ENCODE measurements at places on chromosomes 16 and 17.

- no peak for DNase-seq
These were observed 17.3 kb downstream of the SOCS3 start for GRCh38 chr17:78342449-78343186.

- DNase-seq, result no peak
These were observed 40.6 kb upstream of the HAS3 start for GRCh38 chr16:69064764-69065313.

DNA sequence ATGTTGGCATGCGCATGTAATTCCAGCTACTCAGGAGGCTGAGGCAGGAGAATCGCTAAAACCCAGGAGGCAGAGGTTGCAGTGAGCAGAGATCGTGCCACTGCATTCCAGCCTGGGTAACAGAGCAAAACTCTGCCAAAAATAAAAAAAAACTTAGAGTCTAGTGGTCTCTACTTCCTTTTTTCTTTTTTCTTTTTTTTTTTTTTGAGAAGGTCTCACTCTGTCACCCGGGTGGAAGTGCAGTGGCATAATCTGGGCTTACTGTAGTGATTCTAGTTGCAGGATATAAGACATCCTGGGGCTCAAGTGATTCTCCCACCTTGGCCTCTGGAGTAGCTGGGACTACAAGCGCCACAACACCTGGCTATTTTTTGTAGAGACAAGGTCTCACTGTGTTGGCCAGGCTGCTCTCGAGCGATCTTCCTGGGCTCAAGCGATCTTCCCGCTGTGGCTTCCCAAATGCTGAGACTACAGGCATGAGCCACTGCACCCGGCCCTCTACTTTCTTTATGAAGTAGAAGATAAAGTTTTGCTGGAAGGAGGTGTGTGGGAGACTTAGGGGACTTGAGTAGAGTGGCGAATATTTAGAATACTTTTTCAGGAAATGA, 47.9 kb upstream of the TAOK1 start:
- DNase-seq, result no peak

- DNase-seq, result no peak
These were observed 6.4 kb downstream of the CUEDC1 start for GRCh38 chr17:57948555-57949420.

GRCh38 chr17:50931144-50931908, 65.2 kb upstream of the TOB1 start:
- peak; percentile 43 for DNase-seq

DNA sequence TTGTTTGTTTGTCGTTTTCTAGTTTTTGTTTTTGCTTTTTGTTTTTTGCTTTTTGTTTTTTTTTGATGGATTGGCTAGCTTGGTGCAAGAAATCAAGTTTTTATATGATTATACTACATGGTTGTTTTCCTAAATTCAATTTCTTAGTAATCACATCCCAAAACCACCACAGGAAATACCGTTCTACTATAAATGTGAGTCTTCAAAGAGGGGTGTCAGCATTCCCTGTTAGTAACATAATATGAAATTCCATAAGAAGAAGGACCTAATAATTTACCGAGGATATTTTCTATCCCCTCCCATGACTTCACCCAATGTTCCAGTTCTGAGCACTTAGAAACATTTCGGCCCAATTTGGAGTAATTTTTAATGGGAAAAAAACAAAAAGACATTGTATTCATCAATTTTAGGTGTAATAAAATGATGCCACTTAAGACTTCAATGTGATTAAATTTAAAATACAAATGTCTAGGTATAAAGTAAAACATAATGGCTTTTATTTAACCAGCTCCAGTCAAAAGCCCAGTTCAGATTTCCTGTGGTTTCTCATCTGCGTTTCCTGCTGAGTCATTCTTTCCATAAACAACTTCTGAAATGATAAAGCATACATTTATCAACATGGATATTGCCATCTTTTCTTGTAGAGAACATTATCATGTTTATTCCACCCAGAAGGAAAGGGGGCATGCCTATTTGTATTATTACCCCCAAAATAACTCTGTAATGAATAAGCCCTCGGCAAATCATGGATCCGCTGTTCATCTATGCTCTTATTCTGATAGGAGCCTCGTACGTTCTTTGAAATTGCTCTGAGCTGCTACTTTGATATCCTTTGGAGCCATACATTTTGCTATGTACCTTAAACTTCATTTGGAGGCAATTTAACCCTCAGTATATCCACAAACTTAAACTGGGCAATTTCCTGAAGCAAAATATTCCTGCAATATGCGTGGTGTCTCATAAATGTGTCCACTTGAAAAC, 28.1 kb downstream of the HSBP1 start:
- DNase-seq, result no peak

DNA sequence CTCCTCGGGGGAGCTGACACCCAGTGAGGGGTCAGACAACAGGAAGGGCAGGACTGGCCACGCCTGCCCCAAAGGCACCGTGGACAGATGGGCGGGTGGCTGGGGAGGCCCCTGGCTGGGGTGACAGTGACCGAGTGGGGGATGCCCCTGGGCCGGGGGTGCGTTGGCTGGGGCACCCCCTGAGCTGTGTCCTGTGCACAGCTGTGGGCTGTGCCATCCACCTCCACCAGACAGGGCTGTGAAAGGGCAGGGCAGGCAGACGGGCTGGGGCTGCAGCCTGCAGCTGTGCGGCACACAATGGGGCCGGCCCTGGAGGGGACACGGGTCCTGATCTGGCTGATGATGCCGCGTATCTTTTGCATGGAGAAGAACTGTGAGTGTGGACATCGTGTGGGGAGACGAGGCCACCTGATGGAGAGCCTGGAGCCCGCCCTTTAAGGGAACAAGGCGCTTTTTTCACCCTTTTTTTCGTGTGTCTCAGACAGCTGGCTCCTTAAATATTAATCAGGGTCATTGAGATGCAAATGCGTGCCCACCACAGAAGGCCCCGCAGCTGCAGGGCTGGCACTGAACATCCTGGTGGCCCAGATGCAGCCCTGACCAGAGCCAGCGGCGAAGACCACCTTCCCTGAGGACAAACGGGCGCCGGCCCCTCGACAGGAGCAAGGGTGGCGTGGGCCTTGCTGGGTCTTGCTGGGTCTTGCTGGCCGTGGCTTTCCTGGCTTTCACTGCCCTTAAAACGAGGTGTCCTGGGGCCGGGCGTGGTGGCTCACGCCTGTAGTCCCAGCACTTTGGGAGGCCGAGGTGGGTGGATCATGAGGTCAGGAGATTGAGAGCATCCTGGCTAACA, 42.4 kb upstream of the GNG13 start:
- DNase-seq, result no peak

- DNase-seq, result no peak
These were observed 1.3 kb downstream of the PSMD12 start for GRCh38 chr17:67364847-67365737.

DNA sequence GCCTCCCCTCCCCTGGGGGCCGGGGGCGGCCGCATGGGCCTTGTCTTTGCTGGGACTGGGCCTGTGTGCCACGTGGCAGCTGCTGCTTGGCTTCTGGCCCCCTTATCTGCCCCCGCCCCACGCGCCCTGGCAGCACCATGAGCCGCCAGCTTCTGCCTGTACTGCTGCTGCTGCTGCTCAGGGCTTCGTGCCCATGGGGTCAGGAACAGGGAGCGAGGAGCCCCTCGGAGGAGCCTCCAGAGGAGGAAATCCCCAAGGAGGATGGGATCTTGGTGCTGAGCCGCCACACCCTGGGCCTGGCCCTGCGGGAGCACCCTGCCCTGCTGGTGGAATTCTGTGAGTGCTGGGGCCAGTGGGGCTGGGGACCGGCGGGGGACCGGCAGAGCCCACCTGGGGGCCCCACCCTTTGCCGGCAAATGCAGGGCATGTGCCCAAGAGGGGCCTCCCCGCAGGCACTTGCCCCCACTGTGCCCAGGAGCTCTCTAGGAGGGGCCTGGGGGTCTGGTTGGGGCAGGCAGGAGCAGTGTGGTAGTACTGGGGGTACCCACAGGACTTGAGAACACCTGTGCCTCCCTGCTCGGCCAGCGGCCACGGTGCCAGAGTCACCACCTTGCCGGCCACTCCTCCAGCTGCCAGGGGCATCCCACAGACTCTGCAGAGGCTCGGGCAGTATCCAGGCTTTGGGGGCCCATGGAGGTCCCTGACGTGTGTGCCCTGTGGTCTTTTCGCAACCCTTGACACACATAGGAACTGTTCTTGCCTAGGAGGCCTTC, at the start of gene PDIA2:
Gene PDIA2, plus strand, starts transcription at position 132 of the 773 bp plus-strand sequence. Its CDS starts 6 bp downstream, at position 138.
- no peak for DNase-seq

GRCh38 chr17:17141860-17142552, 64.1 kb downstream of the PLD6 start:
- peak; percentile 63 for DNase-seq

- DNase-seq, result no peak
These were observed 5.3 kb upstream of the MAP3K14 start for GRCh38 chr17:45322168-45322567.

- DNase-seq, result no peak
These were observed 35.8 kb upstream of the SNN start for GRCh38 chr16:11632455-11632939.

GRCh38 chr17:73390851-73391250, 79.0 kb upstream of the CDC42EP4 start:
- no peak for DNase-seq

GRCh38 chr17:79164913-79165695, 90.5 kb downstream of the ENGASE start:
- no peak for DNase-seq

DNA sequence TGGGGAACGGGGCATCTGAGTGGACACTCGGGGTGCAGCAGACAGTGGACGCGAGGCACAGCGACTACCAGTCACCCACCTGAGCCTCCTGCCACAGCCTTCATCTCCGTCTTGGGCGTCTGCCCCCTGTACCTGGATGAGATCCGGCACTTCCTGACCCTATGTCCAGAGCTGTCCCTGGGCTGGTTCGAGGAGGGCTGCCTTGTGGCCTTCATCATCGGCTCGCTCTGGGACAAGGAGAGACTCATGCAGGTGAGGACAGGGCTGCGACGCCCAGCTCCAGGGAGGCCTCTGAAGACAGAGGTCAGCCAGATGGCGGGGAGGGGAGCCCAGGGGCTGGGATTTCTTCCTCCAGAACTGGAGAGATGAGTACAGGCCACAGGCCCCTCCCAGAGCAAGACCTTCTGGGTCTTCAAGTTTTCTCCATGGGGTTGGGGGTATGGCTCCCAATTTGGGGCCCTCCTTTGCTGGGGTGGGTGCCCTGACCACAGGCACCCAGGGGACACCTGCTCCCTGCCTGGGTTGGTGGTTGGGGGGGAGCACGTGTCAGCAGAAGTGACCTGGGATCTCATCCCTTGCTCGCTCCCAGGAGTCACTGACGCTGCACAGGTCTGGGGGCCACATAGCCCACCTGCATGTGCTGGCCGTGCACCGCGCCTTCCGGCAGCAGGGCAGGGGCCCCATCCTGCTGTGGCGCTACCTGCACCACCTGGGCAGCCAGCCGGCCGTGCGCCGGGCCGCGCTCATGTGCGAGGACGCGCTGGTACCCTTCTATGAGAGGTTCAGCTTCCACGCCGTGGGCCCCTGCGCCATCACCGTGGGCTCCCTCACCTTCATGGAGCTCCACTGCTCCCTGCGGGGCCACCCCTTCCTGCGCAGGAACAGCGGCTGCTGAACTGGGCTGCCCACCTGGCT, 1.9 kb downstream of the AANAT start:
- no peak for DNase-seq

DNA sequence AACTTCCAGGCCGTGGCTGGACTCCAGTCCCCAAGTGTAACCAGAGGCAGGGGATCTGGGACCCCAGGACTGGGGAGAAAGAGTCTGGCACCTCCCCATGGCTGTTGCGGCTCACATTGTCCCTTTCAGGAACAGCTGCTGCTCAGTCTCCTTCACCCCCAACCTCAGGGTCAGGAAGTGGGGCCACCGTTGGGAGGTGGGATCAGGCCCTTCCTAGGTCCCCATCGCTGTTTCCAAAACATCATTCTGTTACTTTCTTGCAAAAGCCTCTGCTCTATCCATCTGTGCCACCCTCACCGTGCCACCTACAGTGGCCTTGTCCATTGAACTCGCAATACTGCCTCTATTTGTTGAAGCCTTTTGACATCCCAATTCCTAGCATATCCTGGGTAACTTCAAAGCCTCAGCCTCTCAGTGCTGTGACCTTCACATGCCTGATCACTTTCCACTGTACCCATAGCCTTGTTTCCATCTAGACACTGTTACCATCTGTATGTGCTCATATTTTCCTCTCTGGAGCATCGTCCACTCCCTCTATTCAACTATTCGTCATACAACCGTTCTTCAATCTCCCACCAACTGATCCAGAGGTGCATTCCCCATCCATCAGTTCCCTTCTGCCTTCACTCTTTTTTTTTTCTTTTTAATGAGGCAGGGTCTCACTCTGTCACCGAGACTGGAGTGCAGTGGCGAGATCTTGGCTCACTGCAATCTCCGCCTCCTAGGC, 15.0 kb upstream of the SRCIN1 start:
- no peak for DNase-seq

DNA sequence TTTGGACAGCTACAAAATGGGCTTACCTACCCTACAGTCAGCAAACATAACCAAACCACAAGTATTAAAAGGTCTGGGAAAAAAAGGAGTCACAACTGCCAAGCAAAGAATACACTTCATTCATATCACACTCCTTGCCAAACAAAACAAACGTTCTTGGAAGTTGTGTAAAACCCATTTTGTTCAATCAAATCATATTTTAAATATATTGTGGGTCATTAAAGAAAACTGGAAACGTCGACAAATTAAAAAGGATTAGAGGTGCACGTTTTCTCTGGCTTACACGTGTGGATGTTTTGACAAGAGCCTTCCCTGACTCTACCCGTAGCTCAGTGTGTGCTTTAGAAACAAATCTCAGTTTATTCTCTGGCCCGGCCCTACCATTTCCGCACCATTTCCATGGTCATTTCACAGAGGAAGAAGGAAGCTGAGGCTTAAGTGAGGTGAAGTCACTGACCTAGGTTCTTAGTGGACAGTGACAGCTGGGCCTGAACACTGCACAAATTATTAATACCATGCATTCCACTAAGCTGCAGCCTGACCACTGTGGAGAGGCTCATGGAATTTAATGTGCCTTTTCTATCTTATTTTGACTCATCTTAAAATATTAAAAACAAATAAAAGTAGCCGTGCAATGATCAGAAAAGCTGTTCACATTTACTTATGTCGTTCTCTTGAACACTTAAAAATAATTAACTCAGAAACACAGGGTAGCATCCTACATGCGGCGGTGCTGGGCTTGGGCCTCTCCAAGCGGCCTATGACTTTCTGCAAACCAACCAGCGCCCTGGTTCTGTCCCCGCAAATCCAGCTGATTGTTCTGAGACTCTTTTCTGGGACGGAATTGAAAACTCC, 968 bp downstream of the CEP112 start:
- DNase-seq, result peak; percentile 15

GRCh38 chr17:18267927-18268711, 7.7 kb downstream of the MIEF2 start:
- no peak for DNase-seq

DNA sequence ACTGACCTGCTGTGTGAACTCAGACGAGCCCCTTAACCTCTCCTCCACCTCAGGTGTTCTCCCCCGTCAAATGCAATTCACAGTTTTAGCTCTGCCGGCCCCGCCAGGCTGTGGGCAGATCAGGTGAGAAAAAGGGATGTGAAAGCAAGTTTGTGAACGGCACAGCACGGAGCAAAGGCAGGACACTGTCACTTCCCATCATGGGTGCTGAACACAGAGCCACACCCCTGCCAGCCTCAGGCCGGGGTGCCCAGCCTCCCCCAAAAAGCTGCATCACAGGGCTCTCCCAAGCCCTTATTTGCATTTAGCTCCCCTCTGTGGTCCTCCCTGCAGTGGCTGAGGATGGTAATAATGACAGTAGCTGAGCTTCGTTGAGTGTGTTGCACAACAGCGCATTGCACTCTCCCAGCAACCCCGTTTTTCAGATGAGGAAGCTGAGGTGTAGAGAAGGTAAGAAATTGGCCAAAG, 88.8 kb upstream of the TNRC6C start:
- DNase-seq, result no peak

- DNase-seq, result no peak
These were observed 2.4 kb upstream of the MARVELD3 start for GRCh38 chr16:71623597-71623996.

GRCh38 chr16:50389900-50390299, 21.1 kb upstream of the BRD7 start:
- DNase-seq, result no peak

All from activated CD4-positive, alpha-beta T cell treated with anti-CD3 and anti-CD28 coated beads, Interleukin-2, amount 50 U/mL, for 48 hours (primary cell).